ENCODE measurements at places on chromosomes 13 and 19. TPM values are rescaled to one million over a fixed set of nuclear protein-coding genes. Genes with fewer than 3 reads are reported as not detected.

Gene PINLYP
- 4.0 TPM for total RNA-seq

DNA sequence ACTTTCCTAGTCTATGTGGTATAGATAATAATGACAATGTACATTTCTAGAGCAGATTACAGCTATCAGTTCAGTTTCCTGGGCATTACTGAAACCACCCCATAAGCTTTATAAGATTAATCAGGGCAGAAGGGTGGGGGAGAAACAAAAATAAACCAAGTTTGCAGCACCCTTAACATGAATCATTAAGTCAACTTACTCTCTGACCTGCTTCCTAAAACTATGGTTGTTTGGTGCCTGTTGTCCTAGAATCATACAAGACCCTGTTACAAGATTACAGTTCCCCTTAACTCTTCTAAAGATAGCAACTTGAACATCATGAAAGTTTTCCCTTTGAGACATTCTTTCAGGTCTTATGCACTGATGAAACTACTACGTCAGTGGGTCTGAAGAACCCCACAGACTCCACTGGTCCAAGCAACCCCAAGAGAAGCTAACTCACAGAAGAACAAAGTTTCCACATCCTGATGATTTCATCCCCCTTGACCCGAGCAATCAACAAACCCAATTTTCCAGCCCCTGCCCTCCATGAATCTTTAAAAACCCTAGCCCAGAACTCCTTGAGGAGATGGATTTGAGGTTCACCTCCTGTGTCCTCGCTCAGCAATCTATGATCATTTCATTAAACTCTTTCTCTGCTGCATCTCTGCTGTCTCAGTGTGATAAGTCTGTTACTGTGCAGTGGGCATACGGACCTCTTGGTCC is 336.5 kb downstream of the FOXO1 start:
- DNase-seq: no peak

- no peak for DNase-seq
Measured at GRCh38 chr13:28136916-28137315, 1.4 kb upstream of the PAN3 start.

DNA sequence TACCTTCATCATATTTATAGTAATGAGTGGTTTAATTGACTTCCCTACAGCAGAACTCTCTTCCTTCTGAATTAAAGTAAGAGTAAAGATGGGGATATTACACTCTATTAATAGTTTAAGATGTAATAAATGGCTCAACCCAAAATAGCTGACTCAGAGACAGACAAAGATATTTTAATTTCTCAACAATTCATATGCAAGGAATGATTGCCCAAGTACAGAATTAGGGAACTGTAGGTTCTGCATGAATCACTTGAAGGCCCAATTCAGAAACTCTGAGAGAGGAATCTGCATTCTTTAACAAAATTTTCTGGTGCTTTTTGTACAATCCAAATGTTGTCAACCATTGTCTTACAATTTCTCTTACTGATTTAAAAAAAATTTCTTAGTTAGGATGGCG is 42.9 kb upstream of the PCDH9 start:
- DNase-seq: no peak

DNA sequence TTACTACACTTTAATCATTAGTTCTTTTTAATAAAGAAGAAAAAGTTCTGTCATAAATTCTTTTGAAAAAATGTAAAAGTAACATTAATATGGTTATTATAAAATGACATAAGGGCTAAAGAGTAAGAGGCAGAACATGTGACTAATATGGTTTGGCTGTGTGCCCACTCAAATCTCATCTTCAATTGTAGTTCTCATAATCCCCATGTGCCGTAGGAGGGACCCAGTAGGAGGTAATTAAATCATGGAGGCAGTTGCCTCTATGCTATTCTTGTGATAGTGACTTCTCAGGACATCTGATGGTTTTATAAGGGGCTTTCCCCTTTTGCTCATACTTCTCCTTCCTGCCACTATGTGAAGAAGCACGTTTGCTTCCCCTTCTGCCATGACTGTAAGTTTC is 104.5 kb downstream of the UGGT2 start:
- no peak for DNase-seq

GRCh38 chr19:10292789-10293636 is 3.3 kb downstream of the ICAM5 start:
- no peak for DNase-seq

GRCh38 chr19:55206664-55207500 is 2.4 kb downstream of the PTPRH start:
- DNase-seq: peak; percentile 91

DNA sequence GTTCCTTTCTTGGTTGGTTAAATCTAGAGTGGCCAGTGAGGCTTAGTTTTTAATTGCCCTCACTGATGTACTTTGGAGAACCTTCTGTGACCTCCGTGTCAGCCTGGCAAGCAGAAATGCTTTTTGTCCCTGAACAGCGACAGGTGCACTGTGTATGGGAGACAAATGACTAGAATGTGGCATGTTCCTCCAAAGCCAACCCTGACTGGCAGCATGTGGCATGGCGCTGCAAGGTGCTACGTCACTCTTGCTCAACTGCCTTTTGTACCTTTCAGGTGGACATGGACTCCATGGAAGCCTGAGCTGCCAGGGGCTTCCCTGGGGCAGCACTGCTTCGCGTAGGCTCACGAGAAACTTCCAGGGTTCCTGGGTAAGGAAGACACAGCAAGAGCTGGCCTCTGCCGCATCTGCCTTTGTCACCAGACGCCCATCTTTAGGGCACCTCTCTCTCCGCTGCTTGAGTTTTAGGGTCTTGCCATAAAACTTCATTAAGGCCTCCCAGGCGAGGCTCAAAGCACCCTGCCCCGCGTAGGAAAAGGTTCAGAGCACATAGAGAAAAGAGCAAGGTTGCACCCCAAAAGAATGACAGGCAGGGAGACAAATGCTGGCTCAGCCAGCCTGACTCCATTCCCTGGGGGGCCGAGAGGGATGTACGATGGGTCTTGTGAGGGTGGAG is 167.1 kb upstream of the SOX1 start:
- no peak for DNase-seq

All from left cardiac atrium (tissue), 4 donors.